Esophagus muscularis mucosa (tissue), 4 donors: ENCODE measurements at places on chromosomes 4 and X.

GRCh38 chr4:3613967-3614730 lies 81.9 kb upstream of the LRPAP1 start:
- no peak for DNase-seq

DNA sequence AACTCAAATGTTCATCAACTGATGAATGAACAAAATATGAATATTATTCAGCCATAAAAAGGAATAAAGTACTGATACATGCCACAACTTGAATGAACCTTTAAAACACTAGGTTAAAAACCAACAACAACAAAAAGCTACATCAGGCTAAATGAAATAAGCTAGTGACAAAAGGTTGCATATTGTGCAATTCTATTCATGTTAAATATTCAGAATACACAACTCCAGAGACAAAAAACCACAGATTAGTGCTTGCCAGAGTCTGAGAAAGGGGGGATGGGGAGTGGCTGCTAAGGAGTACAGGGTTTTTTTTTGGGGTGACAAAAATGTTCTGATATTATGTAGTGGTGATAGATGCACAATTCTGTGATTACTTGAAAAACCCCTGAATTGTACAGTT lies 58.5 kb downstream of the HAUS3 start:
- DNase-seq: no peak

GRCh38 chr4:59044286-59044900 lies 1934.2 kb upstream of the IGFBP7 start:
- no peak for DNase-seq

- DNase-seq: no peak
Measured at GRCh38 chr4:38024206-38024509, 64.0 kb downstream of the PTTG2 start.

DNA sequence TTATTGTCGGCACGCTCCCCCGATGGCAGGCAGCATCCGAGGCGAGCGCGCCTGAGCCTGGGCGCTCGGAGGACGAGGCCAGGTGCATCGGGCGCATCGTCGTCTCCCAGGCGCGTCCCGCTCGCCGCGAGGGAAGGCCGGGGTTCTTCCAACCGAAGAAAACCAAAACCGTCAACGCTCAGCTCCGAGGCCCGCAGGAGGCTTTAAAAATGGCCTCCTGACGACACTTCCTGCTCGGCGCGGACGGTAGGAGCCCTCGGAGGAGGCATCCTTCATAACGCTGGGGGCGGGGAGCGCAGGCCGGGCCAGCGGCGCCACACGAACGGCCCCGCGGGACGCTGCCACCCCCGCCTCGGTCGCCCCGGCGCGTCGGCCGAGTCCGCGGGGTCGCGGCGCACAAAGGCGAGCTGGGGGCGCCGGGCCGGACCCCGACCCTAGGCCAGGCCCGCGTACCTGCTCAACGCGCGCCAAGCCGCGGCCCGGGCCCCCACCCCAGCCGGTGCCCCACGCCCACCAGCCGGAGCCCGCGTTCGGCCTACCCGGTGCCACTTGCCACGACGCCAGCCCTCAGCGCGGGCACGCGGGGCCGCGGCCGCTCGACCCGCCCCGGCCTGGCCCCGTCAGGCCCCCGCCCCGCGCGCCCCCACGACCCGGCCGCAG lies 501 bp downstream of the ZNF518B start:
- DNase-seq: no peak
